Stimulated activated CD4-positive, alpha-beta T cell treated with anti-CD3 and anti-CD28 coated beads, Interleukin-2, amount 100 ng/mL, for 48 hours (primary cell): ENCODE measurements at places on chromosomes 12 and 14.
A peak's percentile ranks its signal among the peaks of the same experiment; 100 is the strongest.

DNA sequence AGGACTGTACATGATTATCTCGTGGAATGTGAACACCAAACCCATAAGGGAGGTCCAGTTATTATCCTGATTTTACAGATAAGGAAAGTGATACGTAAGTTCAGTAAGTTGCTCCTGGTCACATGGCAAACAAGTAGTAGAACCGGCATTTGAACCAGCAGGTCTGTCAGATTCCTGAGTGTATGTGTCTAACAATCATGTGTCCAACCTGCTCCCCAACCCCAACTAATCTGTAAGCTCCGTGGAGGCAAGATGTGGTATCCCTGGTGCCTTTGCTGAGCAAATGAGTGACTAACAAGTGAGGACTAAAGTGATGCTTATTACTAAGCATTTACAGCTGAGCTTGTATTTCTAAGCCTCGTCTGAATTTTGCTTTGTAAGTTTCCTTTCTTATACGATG lies 65.9 kb downstream of the PTPN21 start:
- DNase-seq: no peak

DNA sequence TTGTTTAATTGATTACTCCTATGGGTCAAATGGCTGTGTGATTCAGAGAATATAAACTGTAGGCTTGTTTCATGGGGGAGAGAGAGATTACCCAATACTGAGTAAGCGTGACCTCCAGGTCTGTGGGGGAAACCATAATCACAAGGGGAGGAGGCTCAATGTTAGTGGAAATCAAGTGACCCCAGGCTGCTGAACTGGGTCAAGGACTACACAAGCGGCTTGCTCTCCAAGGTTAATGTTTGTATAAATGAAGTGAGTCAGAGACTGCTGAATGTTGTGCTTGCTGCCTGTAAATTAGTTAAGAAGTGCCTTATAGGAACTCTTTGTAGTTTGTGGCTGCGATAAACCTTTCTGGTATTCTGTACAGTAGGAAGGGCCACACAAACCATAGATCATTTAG lies 479.7 kb downstream of the AACS start:
- DNase-seq: no peak

- DNase-seq: no peak
Observed at GRCh38 chr12:107360033-107360432, 266.7 kb upstream of the CRY1 start.

GRCh38 chr12:68631227-68631626 lies 20.5 kb downstream of the RAP1B start:
- DNase-seq: no peak

DNA sequence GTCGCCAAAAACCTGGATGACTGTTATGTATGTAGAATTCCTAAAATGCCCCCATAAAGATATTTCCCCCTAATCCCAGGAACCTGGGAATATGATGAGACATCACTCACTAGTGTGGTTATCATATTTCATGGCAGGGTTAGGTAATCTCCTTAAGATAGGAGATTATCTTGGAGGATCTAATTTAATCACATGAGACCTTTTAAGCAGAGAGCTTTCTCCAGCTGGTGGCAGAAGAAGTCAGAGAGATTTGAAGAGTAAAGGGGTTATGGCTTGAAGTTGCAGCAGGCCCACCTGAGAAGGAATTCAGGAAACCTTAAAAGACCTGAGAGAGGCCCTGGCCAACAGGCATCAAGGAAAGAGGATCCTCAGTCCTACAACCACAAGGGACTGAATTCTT lies 53.6 kb downstream of the DYRK2 start:
- DNase-seq: no peak

- DNase-seq: no peak
Observed at GRCh38 chr12:72323881-72324280, 51.7 kb downstream of the TRHDE start.

DNA sequence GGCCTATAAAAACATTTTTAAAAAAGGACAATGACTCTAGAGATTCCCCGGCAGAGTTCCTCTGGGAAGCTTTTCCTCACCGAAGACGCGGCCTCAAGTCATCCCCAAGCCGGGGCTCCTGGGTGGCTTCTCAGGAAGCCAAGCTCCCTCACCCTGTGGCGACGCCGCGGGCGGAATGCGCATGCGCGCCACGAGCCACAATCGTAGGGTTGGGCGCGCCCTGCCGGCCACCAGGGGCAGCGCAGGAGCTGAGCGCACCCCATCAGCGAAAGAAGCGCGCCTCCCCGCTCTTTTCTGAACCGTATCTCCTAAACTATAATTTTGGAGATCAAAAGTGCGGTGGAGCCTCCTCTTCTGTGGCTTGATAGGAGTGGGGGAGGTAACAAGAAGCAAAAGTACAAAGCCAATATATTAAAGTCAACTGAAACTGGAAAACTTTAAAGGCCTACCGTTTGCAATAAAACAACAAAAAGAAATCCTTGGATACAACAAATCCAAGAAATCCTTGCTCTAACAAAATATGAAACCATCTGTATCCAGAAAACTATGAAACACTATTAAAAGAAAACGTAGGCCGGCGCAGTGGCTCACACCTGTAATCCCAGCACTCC lies 17.4 kb upstream of the CHFR start:
- DNase-seq: peak; percentile 96

- DNase-seq: no peak
Observed at GRCh38 chr12:64840949-64841717, 16.7 kb downstream of the TBC1D30 start.

DNA sequence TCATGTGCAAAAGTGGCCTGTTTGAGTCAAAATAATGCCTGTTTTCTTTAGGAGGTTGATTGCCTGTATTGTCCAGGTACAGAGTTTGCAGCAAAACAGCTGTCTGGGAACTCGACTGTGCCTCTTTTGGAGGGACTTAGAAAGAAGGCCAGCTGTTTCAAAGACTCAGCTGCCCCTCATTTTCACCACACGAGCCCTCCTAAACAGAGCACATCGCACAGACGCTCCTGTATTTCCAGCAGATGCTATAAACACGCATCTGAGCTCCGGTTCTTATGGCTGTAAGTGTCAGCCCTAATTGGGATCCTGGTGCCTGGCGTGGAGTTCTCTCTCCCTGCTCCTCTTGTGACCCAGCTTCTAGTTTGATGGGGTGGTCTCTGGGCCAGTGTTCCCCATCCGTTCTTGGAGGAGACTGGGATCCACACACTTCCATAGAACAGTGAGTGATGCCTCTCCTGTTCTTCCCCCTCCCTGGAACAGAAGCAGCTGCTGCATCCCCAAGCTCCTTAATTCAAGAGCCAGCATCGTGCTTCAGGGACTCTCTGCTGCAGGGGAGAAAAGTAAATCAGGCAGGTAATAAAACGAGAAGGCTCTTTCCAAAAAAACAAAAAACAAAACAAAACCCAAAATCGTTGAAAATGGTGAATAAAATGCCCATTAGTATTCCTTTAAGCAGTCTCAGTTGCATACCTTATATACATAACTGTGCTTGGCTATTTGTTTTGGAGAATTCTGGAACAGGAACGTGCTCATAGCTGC lies 269.0 kb downstream of the SLC15A4 start:
- DNase-seq: no peak

- DNase-seq: no peak
Observed at GRCh38 chr14:81192594-81192993, 28.2 kb downstream of the GTF2A1 start.

DNA sequence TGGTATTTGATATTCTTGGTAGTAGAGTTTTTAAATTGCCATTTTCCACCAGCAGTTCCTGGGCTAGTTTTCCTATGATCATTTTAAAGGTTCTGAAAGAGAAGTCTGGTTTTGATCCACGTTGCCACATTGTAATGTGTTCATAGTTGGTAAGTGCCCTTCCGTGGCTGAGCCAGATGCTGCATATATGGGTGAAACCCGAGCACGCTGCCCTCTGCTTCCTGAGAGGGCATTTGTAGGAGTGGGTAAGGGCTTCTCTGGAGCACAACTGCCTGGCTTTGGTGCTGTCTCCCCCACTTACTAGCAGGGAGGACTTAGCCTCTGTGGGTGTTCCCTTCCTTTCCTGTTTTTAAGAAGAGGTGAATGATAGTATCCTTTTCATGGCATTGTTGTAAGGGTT lies 7.1 kb downstream of the SNRNP35 start:
- no peak for DNase-seq

GRCh38 chr14:77843195-77843594 lies 43.3 kb downstream of the ADCK1 start:
- no peak for DNase-seq

DNA sequence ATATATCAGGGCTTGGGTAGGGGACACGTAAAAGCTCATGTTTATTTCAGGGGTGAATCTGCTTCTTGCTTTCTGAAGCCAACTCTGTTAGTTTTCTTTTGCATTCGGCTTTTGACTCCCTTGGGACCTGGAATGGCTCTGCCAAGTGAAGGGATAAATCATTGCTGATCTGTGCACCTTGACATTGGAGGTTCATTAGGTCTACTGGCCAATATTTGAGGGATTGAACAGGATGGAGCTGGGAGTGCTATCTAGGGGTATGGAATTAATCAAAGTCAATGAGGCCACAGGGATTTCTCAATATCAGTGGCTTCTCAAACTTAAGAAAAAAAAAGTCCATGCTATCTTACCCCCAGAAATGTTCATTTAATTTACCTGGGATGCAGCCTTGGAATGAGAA lies 203.5 kb upstream of the RMST start:
- DNase-seq: no peak

DNA sequence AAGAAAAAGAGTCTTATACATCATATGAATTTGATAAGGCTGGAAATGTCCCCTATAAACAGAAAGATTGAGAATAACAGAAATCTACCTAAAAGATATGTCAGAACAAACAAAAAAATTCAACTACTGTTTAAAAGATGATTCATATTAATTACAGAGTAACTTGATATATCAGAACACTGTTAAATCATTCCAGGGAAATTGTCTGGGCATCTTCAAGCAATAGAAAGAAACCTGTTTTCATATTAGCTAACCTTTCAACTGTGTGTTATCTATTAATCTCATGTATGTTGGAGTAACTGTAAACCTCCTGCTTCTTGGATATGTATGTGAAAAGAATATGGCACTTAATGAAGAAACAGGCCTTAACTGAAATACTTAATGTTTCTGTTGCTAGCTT lies 96.7 kb downstream of the NUBPL start:
- DNase-seq: no peak

GRCh38 chr12:131332224-131332623 lies 378.5 kb downstream of the ADGRD1 start:
- DNase-seq: no peak

DNA sequence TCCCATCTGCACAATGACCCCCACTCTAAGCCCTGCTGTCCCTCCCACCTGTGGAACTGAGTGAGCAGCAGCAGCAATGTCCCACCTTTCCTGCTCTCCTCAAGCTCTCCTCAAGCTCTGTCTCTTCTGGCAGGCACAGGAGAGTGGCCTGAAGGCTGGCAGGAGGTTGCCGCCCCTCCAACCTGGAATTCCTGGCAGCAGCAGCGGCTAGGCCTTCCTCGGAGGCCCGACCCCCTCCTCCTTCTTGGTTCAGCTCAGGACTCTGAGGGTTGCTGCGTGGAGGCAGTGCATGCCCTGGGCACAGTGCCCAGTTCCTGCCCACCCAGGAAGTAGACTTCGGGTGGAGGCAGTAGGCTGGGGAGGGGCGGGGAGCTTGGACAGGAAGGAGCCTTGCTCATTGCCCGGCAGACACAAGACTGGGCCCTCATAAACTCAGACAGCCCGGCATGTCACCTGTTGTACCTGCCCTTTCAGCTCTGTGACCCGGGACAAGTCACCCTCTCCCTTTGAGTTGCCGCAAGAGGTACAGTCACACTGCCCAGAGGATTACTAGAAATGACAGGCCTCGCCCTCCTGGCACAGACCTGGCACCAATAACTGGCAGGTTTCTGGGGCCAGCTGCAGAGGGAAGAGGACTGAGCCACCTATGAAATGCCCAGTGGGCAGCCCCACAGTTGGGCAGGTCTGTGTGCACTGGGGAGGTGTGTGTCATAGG lies 2.1 kb upstream of the SERPINA1 start:
- DNase-seq: no peak

GRCh38 chr12:40921563-40922163 lies 229.4 kb downstream of the CNTN1 start:
- DNase-seq: no peak

GRCh38 chr14:55851961-55852360 lies 266.2 kb upstream of the PELI2 start:
- DNase-seq: no peak

- DNase-seq: no peak
Observed at GRCh38 chr14:65134651-65135579, 32.6 kb upstream of the MAX start.

- no peak for DNase-seq
Observed at GRCh38 chr14:94970941-94971730, 186.2 kb downstream of the DICER1 start.

DNA sequence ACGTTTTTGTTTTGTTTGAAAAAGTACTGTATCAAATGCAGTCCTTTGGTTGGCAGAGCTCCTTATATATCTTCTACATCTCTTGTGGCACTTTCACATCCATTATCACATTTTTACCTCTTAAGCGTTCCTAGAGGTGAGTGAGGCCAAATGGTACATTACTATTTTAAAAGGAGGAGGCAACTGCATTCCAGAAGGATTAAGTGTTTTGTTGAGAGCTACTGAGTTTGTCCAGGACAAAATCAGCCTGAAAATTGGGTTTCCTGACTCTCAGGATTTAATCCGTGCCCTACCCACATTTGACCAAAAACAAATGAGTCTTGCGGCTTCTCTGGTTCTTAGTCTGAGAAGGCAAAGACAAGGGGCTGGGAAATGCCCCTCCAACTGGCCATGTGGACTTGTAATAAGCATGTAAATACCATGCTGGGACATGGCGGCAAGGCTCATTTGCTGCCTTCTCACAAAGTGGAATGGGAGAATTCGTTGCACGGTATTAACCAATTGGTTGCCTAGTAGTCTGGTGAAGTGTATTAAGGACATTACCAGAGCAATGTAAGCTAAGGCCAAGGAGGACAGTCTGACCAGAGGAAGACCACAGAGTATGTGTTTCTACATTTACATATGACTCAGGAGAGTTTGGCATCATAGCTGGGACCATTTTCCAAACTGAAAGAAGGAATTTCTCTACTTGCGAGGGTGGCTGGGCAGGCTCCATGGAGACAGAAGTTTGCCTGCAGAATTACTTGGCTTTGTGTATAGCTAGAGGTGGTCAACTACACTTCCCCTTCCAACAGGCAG lies 175.8 kb upstream of the PLXNC1 start:
- no peak for DNase-seq

DNA sequence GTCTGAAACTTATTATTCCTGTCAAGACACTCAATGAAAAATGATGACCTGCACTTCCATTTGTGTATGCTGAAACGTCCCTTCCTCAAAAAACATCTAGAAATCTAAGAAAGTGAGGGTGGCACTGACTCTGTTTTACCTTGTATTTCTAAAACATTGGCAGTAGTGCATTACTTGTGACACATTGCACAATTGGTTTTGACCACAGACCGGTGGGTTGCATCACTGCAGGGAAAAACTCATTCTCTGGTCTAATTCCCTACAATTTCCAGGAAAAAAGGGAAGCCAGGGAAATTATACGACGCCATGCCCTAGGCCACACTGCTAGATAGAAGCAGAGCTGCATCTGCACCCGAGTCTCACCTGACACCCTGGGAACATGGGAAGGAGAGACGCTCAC lies 156.7 kb downstream of the NTF3 start:
- DNase-seq: no peak
